Liver (tissue), 10 donors: ENCODE measurements at places on chromosomes 1 and 21.

DNA sequence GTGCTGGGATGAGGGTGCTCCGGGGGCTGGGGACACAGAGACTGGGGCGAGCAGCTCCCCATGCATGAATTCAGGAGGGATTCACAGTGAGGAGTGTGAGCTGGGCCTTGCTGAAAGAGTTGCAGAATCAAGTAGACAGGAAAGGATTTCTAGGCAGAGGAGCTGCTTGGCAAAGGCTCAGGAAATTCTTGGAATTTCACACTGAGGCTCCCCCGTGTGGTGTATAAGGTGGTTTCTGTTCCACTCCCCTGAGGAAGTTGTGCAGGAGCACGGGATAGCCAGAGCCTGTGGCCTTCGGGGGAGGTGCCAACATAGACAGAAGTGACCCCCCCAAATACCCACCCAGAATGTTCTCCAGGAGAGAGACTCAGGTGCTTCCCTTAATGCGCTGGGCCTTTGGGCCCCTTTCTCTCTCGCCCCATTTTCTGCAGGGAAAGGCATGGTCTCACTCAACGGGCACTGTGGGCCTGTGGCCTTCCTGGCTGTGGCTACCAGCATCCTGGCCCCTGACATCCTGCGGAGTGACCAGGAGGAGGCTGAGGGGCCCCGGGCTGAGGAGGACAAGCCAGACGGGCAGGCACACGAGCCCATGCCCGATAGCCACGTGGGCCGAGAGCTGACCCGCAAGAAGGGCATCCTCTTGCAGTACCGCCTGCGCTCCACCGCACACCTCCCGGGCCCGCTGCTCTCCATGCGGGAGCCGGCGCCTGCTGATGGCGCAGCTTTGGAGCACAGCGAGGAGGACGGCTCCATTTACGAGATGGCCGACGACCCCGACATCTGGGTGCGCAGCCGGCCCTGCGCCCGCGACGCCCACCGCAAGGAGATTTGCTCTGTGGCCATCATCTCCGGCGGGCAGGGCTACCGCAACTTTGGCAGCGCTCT lies 58.5 kb upstream of the ACTL8 start:
- no peak for DNase-seq

GRCh38 chr1:3112526-3112925 lies 43.5 kb downstream of the PRDM16 start:
- no peak for DNase-seq

- no peak for DNase-seq
Measured at GRCh38 chr1:10918531-10918930, 93.9 kb upstream of the TARDBP start.

DNA sequence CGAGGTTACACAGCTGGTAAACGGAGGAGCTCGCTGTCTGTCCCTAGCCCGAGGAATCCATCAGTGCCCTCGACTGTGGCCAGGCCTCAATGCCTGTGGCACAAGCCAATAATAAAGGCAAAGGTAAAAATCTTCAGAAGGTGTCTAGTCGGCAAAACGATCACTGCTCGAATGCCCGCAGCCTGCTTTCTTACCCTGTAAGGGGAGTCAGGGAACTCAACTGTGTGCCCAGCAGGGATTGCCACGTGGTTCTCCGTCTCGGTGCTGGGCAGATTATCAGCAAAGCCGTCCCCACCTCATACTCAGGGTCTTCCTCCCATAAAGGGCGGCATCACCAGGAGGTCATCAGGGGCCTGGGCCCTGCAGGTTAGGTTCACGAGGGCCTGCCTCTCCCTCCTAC lies 103.4 kb downstream of the PAX7 start:
- no peak for DNase-seq

DNA sequence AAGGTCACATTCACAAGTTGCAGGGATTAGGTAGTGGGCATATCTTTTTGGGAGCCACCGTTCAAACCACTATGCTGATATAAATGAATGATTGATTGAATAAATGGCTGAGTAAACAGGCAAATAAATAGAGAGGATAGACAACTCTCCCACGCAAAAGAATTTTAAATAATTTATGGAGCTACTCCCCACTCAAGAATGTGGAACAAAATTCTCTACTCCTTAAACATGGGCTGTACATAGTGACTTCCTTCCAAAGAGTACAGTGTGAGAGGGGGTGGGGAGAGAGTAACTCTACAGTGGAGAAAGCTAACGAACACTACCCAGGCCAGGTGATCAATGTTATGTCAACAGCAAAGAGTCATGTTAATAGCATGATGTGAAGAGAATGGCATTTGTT lies 40.7 kb downstream of the KRTAP19-8 start:
- no peak for DNase-seq

DNA sequence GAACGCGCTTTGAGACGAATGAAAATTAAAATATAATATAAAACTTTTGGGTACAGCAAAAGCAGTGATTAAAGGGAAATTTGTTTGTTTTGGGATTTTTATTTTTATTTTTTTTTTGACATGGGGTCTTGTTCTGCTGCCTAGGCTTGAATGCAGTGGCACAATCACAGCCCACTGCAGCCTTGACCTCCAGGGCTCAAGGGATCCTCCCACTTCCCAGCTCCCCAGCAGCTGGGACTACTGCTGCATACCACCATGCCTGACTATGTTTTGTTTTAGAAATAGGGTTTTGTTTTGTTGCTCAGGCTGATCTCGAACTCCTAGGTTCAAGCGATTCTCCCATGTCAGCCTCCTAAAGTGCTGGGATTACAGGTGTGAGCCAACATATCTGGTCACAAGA lies 30.3 kb downstream of the USP24 start:
- DNase-seq = no peak

- DNase-seq = no peak
Measured at GRCh38 chr1:83104558-83104957, 894.4 kb downstream of the TTLL7 start.

DNA sequence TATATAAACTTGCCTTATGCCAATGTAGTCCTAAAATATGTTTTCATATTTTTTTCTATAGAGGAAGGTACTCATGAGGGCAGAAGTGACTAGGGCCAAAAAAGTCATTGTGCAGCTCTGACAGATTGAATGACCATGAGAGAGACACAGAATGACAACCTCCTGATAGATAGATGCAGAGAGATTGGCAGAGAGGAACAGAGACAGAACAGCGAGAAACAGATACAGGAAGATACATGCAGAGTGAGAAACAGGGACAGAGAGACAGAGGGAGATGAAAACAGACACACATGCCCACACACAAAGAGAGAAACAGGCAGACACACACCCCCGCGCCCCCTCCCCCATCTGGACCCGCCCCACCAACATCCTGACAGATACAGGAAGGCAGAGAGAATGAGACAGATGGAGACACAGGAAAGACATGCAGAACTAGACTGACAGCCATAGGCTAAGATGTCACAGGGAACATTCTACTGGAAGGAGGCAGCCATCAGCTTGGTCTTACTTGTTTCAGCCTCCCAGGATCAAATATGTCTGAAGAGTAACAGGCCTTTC lies 211.1 kb downstream of the ST6GALNAC3 start:
- no peak for DNase-seq

GRCh38 chr1:205662135-205662738 lies 18.1 kb downstream of the SLC45A3 start:
- no peak for DNase-seq

- no peak for DNase-seq
Measured at GRCh38 chr1:204084247-204084772, 11.4 kb downstream of the SOX13 start.

- no peak for DNase-seq
Measured at GRCh38 chr1:164767752-164768402, 208.9 kb downstream of the PBX1 start.

- no peak for DNase-seq
Measured at GRCh38 chr1:55987491-55988249, 591.7 kb downstream of the PLPP3 start.

GRCh38 chr1:226512076-226512728 lies 36.4 kb upstream of the STUM start:
- no peak for DNase-seq

GRCh38 chr1:40303051-40303771 lies 13.9 kb downstream of the COL9A2 start:
- DNase-seq = no peak

GRCh38 chr1:101183388-101183699 lies 53.5 kb upstream of the S1PR1 start:
- DNase-seq = no peak

DNA sequence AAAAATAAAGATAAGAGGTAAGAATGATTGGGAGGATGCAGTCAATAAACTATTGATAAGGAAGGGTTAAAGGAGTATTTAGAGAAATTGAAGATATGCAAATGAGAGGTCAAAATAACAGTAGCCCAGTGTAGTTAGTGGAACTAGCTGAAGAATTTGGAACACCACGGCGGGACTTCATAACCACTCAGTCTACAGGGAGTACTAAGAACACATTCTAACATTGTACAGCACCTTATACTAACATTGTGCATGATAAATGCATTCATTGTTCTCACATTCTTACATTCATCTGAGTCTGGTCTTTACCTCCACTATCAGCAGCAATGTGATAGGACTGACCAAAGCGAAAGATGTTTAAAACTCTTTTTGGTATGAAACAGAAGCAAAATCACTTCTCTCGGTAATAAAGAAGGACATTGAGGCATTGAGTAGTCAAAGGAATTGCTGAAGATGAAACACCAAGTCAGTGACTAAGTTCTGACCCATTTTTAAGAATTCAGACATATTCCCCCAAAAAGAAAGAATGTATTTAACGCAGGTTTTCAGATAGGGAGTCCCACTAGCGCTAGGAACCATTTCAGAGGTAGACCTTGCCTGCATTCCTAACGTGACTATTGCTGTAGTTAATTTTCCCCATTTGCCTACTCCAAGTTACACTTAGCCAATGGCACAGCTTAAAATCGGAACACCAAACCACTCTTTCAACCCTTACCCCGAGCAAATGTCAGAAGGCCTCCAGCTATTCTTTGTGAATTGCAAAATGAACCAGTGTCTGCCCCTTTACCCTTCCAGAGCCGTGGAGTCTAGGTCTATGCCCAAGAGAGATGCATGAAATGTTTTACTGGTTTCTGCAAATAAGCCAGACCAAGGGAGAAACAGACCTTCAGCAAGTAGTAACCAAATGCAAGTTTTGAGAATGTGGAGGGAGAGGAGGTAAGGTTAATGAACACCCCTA lies 108.8 kb upstream of the IRF2BP2 start:
- DNase-seq = no peak

DNA sequence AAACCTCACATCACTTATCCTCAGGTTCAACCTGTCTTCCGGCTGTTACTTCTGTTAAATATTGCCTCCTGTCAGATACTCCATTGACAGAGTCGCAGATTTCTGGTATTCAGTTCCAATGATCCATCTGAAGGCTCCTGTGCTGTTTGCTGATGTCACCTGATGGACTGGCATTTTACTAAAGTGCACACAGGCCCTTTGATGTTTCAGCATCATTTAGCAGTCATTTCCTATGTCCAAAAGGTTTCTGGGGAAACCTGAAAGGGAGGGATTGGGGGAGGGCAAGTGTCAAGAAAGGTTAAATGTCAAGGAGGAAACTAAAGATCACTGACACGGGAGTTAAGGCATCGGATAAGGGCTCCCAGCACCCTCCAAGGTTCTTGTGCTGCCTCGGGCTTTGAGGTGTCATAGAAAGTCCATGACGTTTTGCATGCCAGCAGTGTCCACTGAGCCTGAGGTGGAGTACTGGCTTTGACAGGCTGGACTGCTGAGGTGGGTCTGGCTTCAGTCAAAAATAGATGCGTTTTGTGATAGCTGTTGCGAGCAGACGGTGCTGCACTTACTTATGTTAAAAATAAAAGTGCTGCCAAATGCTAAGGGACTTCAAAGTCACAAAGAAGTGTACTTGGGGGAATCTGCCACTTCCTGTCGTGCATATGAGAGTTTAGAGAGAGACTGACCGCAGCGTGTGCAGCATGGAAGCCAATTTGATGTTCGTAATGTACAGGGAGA lies 30.8 kb downstream of the XCL2 start:
- no peak for DNase-seq

DNA sequence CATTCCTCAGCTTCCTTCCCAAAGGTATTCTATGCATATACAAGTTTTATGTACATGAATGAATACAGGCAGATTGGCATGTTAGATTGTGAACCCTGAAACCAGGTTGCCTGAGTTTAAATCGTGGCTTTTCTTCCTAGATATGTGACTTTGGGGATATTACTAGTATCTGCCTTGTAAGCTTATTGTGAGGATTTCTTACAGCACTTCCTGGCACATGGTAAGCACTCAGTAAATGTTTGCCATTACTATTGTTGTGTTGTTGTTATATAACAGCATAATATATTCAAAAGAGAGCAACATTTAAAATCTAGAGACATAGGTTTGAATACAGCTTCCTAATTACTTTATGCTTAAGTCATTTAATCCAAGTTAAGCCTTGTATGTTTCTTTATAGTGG lies 45.1 kb downstream of the RAP1A start:
- DNase-seq = no peak

- DNase-seq = no peak
Measured at GRCh38 chr1:88983791-88984559, 8.5 kb downstream of the KYAT3 start.

GRCh38 chr1:193104502-193104906 lies 710 bp downstream of the GLRX2 start:
- DNase-seq = peak; percentile 50

GRCh38 chr1:239630767-239631166 lies 244.4 kb downstream of the CHRM3 start:
- DNase-seq = no peak

DNA sequence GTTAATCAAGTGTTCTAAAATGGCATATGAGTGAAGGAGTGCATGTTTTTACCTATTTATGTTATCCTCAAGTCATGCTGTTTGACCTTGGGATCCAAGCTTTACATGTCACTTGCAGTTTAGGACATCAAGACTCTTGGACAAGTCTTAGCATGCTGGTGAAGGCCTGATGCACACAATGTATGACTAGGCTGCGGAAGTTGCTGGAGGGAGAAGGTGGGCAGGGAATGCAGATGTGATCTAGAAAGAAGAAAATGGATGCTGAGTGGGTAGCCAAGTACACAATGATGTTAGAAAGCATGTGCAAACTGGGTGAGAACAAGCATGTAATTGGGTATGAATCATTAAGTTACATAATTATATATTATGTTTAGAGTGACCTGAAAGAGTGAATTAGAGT lies 301.8 kb downstream of the BRINP2 start:
- DNase-seq = no peak

GRCh38 chr1:186680245-186681061 lies at the start of gene PTGS2:
Gene PTGS2, minus strand, starts transcription at chr1:186680423. Its CDS starts 133 bp downstream, at chr1:186680290.
- peak; percentile 49 for DNase-seq

- no peak for DNase-seq
Measured at GRCh38 chr1:224747578-224747977, 131.5 kb downstream of the CNIH3 start.

DNA sequence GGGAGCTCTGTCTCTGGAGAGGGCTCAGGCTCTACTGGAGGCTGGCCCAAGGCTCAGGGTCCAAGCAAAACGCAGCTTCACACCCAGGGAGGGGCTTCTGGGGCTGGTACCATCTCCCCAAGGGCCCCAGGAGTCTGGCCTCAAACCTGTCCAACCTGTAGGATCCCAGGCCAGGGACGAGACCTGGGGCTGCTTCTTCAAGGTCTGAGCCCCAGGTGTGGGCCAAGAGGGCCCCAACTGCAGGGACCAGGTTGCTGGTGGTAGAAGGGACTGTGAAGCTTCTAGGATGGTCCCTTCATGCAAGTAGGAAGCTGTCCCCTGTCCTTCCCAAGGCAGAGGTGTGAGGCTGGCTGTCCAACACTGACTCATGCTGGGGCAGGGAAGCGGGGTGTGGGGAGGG lies 7.8 kb upstream of the MMEL1 start:
- no peak for DNase-seq

- no peak for DNase-seq
Measured at GRCh38 chr1:198901266-198901665, 262.4 kb downstream of the PTPRC start.
